Astrocyte of the cerebellum (primary cell): ENCODE measurements at places on chromosomes 12 and 14.
A peak's percentile ranks its signal among the peaks of the same experiment; 100 is the strongest.

DNA sequence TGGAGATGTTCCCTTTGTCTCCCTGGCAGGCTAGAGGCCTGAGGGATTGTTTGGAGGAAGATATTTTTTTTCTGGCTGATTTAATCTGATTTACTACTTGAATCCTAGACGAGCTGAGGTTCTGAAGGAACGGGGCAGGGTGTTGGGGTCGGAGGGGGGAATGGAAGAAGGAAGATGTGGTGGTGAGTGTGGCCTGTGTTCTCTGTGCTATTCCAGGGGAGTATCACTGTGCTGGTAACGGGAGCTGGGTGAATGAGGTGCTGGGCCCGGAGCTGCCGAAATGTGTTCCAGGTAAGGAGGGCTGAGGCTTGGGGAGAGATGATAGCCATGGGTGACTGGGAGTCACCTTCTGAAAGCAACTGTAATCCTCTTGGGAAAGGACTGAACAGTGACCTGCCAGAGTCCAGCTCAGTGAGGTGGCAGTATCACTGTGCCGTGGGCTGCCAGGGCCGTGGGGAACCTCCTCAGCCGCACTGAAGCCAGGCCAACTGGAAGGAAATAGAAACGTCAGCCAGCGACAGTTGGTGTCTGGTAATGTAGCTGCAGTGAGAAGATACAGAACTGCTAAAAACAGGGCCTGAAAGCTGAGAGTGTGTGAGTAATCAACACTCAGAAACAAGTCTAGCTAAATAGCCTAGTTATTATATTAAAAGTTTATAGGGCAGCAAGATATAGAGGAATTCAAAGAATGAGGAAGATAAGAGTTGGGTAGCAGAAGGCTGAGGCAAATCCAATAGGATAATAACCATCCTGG is 7.9 kb downstream of the C1S start:
- no peak for DNase-seq

DNA sequence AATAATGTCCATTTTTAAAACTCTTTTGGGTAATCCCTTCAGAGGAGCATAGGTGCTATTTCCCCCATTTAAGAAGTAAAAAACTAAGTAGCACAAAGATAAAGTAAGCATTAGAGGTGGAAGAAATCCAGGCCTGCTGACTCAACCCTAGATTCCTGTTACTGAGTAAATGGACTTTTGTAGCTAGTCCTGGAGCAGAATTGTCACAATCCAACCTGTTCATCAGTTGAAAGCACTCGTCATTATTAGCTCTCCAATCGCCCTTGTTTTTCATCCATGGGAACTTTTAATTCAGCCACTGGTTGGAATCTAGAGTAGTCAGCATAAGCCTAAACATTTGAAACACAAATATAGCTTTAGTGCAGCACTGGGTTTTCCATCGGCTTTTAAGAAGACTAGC is 139.5 kb upstream of the AMIGO2 start:
- DNase-seq: no peak

- DNase-seq: no peak
Observed at GRCh38 chr12:77225373-77225772, 160.0 kb upstream of the E2F7 start.

DNA sequence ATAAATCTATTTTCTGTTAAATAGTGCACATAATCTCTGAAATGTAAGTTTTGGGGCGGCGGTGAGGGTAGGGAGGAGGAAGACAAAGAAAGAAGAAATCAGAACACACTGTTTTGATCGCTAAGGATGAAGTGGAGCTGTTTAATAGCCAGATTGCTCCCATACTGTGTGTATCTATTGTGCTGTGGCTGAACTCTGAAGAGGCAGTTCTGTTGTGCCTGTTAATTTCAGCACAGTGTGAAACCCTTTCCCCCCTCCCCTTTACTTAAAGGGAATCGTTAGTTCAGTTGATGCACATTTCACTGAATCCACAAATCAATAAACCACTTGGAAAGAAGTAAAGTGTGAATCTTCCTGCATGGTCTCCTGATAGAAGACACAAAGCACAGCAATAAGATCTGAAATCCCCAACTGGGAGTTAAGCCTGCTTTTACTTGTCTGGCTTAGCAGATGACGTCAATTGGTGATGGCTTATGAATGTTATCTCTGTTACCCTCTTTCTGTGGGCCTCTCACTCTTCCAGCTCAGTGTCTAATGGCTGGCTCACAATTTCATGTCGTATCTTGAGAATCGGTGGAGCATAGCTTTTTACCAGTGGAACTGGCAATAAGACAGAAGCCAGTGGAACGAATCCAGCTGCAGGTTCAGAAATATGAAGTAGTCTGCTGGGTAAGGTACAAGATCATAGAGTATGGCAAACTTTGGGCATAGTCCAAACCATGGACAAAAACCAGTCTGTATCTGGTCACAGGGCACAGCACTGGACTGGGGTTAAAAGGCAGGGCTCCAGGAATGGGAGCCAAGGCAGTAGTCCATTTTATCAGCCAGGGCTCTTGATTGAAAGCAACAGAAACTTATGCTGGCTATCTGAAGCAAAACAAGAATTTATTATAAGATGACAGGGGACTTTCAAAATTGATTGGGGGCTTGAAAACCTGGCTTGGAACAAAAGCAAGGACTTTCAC is 413.5 kb upstream of the SEL1L start:
- DNase-seq: no peak

- DNase-seq: no peak
Observed at GRCh38 chr12:7101047-7101693, 7.8 kb downstream of the C1RL start.

GRCh38 chr12:127494961-127495915 is 771.7 kb upstream of the TMEM132C start:
- DNase-seq: no peak

- DNase-seq: peak; percentile 90
Observed at GRCh38 chr14:69719501-69719951, 47.4 kb upstream of the SRSF5 start.

DNA sequence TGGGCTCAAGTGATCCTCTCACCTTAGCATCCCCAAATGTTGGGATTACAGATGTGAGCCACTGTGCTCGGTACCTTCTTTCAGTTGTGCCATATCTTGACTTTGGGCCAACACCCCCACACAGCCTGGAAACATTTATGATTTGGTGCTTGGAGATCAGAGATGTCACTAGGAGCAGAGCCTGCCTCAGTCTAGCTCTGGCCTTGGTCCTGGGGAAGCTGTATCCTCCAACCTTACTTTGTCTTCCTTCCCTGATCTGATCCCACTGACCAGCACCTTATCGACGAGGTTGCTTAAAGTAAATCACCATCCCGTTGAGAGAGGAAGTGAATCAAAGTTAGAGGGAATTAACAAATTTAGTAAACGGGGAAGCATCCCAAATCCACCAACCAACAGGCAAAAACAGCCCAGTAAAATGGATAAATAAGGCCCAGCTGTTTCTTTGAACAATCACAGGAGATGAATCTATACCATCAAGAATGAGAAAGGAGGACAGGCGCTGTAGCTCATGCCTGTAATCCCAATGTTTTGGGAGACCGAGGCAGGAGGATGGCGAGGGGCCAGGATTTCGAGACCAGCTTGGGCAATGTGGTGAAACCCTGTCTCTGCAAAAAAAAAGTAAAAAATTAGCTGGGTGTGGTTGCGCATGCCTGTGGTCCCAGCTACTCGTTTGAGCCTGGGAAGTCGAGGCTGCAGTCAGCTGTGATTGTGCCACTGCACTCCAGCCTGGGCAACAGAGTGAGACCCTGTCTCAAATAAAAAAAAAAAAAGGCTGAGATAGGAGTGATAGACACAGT is 3.4 kb downstream of the PLBD2 start:
- no peak for DNase-seq

- no peak for DNase-seq
Observed at GRCh38 chr14:90661866-90662265, 154.4 kb downstream of the TTC7B start.

DNA sequence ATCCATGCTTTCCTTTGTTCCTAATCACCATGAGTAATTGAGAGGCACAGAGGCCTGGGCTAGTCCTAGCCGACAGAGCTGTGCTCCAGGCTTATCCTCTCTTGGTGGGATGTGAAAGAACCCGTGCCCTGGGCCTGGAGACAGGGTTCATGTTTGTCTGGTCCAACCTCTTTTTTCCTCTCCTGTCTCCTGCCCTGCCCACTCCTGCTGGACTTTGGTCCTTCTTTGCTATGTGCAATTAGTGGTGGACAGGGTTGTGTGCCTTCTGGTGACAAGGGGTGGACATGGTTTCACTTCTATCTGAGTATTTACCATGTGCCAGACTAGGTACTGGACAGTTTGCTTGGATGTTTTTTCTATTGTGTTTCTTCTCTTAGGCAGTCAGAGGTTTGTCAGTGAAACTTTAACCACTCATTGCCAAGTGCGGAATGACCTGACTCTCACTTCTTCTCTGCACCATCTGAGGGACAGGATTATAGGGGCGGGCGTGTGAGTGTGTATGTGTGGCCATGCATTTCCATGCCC is 126.1 kb downstream of the SMOC1 start:
- DNase-seq: no peak

DNA sequence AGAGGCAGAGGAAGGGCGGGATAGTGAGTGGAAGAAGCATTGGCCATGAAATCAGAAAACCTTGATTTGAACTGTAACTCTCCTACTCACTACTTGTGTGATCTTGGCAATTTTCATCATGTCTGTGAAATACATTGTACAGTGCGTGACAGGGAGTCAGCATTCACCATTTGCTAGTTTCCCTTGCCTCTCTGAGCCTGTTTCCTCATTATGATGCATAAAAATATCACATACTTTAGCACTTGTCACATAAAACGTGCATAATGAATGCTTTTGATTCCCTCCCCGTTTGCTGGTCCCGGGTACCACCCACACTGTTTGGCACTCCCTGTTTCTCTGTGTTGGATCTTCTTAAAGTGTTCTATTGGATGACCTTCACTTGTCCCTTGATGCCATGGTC is 101.1 kb upstream of the FRMD6 start:
- DNase-seq: no peak

- no peak for DNase-seq
Observed at GRCh38 chr14:24425704-24426103, 3.8 kb downstream of the CBLN3 start.

DNA sequence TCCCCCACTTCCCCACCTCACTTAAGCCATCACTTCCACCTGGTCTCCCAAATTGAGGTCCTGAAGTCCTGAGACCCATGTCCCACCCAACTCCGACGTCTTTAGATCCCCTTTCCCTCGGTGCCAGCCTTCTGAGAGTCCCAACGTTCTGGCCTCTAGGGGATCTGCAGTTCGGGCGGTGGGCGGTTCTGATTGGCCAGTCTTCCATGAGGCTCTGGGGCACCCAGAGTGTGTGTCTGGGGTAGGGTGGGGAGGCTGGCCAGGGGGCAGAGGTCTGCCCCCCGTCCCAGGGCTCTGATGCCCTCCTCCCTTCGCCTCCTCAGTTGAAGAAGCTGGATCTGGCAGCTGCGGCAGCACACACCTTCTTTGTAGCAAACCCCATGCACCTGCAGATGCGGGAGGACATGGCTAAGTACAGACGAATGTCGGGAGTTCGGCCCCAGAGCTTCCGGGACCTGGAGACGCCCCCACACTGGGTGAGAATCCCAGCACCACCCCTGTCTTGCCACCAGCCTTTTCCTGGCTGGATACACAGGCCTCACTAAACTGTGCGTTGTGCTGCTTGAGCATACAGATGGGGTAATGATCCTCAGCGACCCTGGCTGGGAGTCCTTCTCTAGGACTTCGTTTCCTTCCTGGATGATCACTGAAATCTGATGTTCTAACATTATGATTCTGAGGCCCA is 1.5 kb downstream of the P3H3 start:
- DNase-seq: no peak

DNA sequence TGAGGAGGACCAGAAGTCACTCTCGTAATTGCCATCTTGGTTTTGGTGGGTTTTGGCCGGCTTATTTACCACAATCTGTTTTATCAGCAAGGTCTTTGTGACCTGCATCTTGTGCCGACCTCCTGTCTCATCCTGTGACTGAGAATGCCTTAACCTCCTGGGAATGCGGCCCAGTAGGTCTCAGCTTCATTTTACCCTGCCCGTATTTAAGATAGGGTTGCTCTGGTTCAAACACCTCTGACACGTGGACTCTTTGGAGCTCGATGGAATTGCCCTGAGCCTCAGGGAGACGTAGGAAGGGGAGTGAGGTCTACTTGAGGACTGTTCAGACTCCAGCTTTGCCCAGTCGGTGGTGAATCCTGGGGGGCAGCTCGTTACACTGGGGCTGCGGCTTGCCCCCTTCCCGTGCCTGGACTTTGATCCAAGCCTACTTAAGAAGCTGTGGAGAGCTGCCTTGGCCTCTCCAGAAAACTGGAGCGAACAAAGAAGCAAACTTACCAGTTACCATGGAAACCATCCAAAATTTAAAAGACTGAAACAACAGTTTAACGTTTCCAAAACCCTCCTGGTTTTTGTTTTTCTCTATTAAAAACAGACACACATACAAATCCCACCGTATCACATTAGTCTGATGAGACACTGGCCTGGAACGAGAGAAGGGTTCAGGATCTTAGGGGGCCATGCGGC is 28.0 kb downstream of the CALM1 start:
- DNase-seq: no peak

DNA sequence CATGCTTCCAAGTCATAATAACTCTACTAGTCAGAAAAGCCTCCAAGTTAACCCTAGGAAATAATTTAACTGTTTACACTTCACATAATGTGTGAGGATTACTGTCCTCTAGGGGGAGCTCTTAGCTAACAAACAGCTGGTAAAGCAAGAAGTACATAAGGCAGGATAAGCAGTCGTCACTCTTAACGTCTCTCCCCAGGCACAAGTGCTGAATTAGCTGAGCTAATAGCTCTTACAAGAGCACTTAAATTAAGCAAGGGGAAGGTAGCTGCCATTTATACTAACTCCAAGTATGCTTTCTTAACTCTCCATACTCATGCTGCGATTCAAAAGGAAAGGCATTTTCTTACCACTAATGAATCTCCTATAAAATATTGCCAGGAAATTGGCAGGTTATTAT is 79.3 kb upstream of the TSPAN11 start:
- DNase-seq: peak; percentile 64

DNA sequence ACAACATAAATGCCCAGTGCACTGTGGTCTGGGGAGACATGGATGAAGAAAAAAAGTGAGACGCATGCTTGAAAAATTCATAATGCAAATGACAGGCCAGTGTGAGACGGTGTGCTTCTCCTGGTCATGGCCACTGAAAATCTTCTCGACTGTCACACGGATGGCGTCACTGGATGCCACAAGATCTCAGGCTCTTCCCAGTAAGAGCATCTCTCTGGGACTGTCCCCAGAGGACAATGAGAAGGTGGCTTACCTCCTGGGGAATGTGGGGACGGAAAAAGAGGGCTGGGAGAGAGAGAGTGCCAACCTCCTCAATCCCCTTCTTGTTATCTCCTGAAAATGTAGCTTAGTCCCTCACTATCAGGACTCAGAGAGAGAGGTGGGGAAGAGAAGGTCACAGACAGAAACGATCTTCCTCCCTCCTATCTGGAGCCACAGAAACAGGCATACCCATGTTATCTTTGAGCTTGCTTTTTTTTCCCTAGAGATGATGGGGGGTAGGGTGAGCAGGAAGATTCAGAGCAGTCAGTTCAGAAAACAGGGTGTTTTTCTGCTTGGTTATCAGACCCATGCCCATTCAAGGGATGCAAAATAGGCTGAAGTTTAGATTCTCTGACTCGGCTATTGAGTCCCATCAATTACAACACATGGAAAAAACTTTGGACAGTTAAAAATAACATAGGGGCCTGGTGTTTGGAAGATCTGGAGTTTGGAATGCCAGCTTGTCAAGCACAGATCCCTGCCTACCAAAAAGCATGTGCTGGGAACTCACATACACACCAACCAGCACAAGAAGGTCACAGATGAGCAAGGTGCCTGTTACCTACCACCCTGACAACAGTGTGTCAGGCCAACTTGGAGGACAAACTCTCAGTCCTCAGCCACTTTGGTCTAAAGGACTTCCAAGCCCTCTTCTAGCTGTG is 24.2 kb downstream of the DPF3 start:
- DNase-seq: no peak

- DNase-seq: no peak
Observed at GRCh38 chr14:69741055-69741454, 25.9 kb upstream of the SRSF5 start.
